ENCODE measurements at places on chromosomes 11 and 22. TPM values are rescaled to one million over a fixed set of nuclear protein-coding genes. Genes with fewer than 3 reads are reported as not detected.
A peak's percentile ranks its signal among the peaks of the same experiment; 100 is the strongest.

- DNase-seq, result peak; percentile 35
Observed at GRCh38 chr11:34488855-34489557, 24.6 kb downstream of the ELF5 start.

DNA sequence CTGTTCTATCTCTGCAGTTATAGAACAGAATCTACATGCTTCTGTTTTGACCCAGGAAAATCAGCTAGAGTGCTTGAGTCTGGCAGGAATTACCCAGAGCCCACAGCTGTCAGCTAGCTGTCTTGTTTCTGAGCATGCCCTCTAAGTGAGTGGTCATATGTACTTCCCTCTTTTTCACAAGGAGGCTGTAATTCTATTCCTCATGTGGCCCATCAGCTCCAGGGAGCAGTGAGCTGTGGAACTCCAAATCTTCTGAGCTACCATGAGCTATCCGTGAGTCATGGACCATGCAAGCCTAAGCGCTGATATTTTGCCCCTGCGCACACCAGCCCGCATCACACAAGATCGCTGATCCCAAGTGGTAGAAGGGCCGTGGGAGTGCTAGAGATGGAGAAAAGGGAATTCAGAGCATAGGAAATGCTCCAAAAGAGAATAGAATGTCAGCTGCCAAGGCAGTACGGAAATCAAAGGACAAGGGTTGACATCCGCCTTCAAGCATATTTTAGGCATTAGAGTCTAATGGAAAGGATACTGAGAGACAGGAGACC lies 5.4 kb downstream of the FJX1 start:
- DNase-seq, result no peak

DNA sequence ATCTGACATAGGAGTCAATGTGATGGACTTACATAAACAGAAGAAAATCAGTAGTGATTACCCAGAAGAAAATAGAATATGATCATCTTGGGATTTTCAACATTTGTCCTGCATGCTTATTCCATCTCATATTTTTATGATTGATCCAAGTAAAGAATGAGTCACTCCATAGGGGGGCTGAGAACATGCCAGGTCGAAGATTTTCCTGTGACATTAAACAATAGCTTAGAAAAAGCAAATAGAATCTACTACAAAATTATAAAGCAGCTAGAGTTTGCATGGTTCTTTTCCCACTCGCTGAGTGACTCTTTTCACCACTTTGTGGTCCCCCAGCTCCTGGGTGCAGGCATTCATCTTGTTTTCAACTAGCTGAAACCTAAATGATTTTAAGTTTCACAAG lies 56.3 kb downstream of the DDI1 start:
- DNase-seq, result no peak

Gene ME3
- total RNA-seq, result 1.2 TPM

Gene PLEKHB1
- 40.4 TPM for total RNA-seq

Gene C22orf15
- 1.6 TPM for total RNA-seq

- DNase-seq, result no peak
Observed at GRCh38 chr22:47366026-47366767, 603.7 kb downstream of the TBC1D22A start.

DNA sequence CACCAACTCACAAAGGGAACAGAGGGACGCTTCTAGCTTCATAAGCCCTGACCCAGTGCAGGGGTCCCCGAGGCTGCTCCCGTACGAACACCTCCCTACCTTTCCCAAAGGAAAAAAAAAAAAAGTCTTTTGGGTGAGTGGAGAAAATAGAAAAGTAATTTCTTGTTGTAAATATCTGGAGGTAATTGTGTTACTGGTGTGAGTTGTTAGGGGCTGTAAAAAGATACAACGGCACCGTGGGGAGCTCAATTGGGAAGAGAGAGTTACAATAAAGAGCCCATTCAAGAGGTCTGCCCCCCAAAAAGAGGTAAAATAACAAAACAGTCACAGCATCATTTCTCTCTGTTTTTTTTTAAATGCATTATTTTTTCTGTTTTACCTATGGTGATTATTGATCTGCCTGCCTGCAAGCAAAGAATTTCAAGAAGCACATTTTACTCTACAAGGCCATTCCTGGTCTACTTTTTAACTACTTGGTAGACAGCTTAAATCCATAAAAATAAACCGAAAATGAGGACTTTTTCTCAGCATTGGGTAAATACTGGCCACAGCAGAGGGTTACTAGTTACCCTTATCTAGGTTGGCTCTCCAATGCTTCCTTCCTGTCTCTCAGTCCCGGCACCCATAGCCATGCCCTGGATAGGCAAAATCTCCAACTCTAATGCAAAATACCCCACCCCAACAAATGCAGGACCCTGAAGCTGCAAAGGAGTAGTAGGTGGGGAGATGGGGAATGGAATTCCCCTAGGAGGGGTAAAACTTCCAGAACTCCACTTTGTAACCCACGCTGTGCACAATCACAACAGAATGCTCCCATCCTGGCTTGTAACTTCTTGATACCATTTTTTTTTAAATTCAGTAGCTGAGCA lies 3.1 kb downstream of the PAX6 start:
- no peak for DNase-seq

DNA sequence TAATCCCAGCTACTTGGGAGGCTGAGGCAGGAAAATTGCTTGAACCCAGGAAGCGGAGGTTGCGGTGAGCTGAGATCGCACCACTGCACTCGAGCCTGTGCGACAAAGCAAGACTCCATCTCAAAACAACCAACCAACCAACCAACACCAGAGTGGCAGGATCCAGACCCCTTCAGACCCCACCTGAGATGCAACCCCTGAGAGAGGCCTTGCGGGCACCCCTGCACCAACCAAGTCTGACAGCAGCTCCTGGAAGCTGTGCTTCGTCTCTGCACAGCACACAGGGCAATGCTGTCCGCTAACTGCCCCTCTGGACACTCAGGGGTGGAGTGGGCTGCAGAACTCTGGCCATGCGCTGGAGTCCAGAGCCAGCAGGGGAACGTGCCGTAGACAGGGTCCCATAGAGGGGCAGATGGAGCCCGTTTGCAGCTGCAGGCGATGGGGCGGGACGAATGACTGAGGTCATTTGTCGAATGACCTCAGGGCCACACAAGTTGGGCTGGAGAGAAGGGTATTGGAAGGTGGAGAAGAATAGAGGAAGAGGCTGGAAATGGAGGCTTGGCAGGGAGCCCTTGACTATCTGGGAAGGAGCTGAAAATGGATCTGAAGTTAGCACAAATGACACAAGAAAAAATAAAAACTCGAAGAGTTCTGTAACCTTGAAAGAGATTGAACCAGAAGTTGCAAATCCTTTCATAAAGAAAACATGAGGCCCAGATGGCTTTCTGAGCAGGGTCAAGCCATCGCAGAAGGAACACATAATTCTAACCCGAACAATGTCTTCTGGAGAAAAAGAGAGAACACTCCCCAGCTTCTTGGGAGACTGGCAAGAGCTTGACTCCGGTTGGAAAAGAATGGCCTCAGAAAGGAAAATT lies 199.7 kb downstream of the CTTN start:
- DNase-seq, result no peak

Gene PANX3
- not detected for total RNA-seq

DNA sequence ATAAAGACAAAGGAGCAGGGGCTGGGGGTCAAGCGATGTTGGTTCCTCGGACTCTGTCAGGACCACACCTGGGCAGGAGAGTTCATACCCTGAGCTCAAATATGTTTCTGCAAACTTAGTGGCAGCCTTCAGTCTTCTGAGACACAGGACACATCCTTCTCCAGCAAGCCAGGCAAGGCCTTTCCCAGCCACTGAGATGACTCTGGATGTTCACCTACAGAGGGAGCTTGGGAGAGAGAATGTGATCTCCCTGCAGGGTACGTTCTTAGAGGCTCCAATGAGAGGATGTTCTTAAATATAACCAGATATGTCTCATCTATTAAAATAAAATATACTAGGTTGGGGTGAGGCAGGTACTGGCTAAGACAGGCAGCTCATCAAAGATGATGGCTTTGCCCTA lies 461.5 kb downstream of the OPCML start:
- DNase-seq, result peak; percentile 71

Gene ABCC8
- 1.3 TPM for total RNA-seq

DNA sequence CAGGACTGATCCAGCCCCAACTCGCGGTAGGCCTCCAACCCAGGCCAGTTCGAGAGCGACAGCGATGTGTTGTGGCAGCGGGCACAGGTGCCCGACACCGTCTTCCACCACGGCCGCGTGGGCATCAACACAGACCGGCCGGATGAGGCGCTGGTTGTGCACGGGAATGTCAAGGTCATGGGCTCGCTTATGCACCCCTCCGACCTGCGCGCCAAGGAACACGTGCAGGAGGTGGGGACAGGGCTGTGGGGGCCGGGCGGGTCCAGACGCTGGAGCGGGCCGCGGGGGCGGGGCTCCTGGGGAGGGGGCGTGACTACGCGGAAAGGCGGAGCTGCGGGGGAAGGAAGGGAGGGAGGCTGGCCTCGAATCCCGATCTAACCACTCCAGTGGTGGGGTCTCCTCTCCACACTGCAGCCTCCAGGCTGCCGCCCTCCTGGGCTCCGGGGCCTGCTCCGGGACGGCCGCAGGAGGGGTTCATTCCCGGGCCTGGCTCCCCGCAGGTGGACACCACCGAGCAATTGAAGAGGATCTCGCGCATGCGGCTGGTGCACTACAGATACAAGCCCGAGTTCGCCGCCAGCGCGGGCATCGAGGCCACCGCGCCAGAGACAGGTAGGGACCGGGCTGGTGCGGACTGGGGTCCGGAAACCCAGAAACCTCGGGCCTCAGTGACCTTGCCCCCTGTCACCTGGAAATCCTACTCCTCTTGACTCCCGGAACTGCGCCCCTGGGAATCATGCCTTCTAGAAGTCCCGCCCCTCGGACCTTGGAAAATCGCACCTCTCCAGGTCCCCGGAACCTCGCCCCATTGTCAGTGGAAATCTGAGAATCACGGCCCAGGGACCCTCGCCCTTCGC lies 14.9 kb downstream of the TMEM258 start:
- peak; percentile 84 for DNase-seq

DNA sequence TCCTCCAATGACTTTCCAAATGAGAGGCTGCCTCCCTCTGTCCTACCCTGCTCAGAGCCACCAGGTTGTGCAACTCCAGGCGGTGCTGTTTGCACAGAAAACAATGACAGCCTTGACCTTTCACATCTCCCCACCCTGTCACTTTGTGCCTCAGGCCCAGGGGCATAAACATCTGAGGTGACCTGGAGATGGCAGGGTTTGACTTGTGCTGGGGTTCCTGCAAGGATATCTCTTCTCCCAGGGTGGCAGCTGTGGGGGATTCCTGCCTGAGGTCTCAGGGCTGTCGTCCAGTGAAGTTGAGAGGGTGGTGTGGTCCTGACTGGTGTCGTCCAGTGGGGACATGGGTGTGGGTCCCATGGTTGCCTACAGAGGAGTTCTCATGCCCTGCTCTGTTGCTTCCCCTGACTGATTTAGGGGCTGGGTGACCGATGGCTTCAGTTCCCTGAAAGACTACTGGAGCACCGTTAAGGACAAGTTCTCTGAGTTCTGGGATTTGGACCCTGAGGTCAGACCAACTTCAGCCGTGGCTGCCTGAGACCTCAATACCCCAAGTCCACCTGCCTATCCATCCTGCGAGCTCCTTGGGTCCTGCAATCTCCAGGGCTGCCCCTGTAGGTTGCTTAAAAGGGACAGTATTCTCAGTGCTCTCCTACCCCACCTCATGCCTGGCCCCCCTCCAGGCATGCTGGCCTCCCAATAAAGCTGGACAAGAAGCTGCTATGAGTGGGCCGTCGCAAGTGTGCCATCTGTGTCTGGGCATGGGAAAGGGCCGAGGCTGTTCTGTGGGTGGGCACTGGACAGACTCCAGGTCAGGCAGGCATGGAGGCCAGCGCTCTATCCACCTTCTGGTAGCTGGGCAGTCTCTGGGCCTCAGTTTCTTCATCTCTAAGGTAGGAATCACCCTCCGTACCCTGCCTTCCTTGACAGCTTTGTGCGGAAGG lies 2.9 kb downstream of the APOC3 start:
- no peak for DNase-seq

Gene KRTAP5-9
- total RNA-seq, result 0.90 TPM

- no peak for DNase-seq
Observed at GRCh38 chr22:27679176-27679575, 122.4 kb downstream of the MN1 start.

- peak; percentile 24 for DNase-seq
Observed at GRCh38 chr22:19518635-19519034, 5.6 kb downstream of the CLDN5 start.

DNA sequence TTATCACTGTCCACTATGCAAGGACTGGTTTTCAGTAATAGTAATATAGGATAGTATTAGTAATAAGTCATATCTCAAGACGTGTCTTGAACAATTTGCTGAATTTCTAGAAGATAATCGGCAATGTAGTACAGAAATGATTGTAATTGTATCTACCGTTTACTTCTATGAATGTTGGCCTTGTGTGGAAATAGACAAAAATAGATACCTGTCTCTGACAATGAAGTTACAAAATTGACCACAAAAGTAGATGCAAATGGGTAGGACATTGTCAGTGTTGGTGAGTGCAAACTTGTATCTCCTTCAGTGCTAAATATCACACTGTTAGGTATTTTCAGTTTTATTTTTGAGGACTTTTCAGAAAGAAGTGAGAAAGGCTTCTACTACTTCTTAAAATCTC lies 43.1 kb downstream of the SVIP start:
- no peak for DNase-seq

GRCh38 chr22:30253205-30253852 lies 6.8 kb upstream of the LIF start:
- DNase-seq, result no peak

Gene TRIM66
- 3.4 TPM for total RNA-seq

- DNase-seq, result no peak
Observed at GRCh38 chr22:47323518-47323917, 561.1 kb downstream of the TBC1D22A start.

Gene CSRP3
- not detected for total RNA-seq

Gene OR56A1
- 0.15 TPM for total RNA-seq

- DNase-seq, result peak; percentile 83
Observed at GRCh38 chr22:47043835-47044721, 281.6 kb downstream of the TBC1D22A start.

- DNase-seq, result no peak
Observed at GRCh38 chr11:6350043-6350442, 29.7 kb upstream of the CAVIN3 start.

DNA sequence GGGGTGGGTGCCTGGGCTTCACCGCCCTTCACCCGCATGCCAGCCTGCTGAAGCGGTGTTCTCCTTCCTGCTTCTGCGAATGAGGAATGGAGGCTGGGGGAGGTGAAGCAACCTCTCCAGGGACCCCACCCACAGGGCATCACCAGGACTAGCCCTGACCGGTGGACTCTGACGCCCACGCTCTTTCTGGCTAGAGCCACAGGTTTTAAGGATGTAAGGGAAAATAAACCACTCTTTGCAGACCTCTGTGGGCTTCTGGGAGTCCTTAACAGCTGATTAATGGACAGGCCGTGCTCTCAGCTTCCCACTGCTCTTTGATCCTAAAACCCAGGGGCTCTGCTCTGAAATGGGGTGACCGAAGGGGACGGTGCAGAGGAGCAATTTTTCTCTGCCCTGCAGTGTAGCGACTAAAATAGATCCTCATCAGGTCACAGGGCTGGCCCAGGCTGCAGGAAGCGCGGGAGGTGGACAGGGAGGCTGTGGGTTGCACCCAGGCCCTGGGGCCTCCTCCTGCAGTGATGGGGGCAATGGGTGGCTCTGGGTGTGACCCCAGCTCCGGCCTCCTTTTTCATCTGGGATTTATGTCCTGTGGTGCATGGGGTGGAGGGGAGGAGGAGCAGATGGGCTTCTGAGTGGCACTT lies 127.4 kb downstream of the CACNA1I start:
- DNase-seq, result no peak

GRCh38 chr22:37276776-37277175 lies 5.5 kb upstream of the CYTH4 start:
- peak; percentile 49 for DNase-seq
